ENCODE measurements at places on chromosomes 7 and 10.

DNA sequence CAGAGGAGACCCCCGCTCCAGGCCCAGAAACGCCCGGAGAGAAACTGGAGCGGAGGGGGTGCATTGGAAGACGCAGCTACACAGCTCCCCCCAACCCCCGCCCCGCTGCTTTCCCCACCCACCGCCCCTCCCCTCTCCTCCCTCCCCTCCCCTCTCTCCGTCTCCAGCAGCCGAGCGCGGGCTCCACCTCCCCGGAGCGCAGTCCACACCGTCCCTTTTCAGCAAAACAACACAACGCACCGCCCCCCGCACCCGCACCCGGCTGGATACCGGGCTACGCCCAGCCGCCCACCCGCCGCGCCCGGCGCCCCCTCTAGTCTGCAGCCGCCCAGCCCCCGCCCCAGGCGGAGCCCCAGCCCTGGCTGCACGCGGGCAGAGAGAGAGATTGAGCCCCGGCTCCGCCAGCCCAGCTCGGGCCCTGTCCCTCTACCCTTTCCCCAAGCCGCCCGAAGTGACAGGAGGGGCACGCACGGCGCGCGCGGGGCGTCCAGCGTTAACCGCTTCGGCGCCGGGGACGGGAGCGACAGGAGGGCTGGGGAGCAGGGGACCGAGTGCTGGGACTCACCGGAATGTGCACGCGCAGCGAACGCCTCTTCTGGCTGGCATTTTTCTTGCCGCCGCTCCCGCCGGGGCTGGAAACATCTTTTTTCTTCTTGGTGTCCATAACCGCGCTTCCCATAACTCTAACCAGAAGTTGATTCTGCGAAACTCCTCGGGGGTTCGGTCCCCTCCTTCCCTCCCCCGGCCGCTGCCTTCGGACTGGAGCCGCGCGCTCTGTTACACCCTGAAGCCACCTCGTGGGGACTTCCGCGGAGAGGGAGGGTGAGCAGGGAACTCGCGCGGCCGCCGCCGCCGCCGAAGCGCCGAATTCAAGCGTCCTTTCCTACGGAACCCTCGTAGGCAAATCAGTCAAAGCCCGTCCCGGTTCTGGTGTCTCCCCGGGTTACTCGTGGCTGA is 695 bp downstream of the PRKAG2 start:
- peak; percentile 82 for DNase-seq

DNA sequence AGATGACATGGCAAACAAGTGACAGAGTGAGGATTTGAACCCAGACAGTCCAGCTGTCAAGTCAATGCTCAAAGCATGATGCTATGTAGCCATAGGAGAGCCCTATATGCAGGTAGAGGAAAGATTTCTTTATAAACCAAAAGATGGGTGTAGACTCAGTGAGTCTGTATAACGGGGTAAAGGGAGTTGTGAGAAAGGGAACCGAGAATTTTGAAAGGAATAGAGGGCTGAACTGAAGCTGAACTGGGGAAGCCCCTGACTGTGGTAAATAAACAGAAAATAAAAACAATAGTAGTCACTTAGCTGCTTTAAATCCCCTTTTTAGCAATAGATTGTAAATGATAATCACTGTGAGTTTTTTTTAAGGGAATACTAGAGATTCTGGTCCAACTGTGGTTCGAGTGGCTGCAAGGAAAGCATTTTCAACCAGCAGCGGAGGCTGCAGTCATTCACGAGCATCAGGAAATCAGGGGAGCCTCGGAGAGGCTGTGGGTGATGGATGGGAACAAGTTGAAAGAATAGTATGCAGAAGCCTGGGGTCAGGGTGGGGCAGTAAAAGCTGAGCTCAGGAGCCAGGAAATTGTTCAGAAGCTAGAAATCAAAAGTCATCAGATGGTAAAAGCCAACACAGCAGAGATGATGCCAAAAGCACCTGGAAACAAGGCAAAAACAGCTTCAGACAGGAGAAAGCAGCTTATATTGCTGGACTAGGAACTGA is 393.5 kb downstream of the GFRA1 start:
- no peak for DNase-seq

DNA sequence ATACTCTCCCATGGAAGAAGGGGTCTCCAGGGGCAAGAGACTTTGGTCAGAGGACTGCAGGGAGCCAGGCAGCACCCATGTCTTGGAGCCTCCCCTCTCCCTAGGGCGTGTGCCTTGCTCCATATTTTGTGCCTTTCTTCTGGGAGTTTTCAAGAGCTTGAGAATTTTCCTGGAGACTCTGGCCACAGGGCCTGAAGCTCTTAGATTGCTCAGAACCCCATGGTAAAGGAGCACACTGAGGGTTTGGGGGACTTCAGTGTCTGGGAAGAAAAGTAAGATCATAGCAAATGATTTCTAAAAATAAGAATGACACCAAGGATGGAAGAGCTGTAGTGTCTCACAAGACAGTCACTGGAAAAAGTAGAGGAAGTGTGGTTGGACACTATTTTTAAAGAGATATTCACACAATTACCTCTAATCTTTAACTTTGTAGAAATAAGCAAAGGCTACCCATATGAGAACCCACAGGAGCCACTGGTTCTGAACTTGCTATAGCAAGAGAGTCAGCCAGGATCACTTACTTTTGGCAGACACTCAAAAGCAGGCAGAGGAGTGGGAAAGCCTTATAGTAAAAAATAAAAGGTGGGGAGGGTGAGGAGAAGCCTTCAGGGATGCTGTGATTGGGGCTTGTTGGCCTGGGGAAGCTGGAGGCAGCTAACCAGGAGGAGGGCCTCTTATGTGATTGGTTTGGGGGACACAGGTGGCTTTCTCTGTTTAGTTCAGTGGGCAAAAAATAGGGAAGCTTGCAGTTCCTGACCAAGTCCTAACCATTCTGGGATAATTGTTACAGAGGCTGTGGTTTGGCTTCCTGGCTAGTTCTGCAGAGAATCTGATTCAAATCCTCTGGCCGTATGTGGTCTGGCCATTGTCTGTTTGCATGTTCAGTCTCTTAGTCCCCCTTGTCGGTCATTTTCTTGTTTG is 5.1 kb upstream of the CSGALNACT2 start:
- no peak for DNase-seq

DNA sequence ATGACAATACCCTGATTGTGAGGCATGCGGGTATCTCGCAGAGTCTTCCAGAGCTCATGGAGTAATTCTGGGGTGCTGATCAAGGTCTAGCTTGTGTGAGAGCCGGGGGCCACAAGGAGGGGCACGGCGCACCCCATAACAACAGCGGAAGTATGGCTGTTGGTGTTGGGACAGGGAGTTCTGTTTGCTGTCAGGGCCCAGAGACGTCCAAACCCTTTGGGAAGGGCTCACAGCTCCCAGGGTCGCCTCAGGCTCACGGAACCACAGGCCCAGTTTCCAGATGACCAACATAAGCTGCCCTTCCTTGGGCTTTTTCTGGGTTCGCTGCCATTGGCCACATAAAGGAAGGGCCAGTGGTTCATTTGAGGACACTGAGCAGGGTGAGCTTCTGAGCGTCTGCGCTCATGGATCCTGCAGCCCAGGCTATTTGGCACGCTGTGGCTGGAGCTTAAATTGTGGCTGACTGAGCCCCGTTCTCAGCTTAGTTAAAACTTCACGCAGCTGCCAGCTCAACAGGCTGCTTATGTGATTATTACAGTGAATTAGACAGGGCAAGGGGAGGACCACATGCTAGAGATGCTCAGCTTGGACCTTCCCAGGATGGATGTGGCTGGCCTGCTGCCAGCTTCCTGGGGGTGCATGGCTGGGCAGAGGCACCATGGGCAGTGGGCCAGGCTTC is 92.3 kb downstream of the DNAJB6 start:
- DNase-seq = no peak

GRCh38 chr7:949021-949934 is 5.2 kb downstream of the ADAP1 start:
- DNase-seq = no peak

DNA sequence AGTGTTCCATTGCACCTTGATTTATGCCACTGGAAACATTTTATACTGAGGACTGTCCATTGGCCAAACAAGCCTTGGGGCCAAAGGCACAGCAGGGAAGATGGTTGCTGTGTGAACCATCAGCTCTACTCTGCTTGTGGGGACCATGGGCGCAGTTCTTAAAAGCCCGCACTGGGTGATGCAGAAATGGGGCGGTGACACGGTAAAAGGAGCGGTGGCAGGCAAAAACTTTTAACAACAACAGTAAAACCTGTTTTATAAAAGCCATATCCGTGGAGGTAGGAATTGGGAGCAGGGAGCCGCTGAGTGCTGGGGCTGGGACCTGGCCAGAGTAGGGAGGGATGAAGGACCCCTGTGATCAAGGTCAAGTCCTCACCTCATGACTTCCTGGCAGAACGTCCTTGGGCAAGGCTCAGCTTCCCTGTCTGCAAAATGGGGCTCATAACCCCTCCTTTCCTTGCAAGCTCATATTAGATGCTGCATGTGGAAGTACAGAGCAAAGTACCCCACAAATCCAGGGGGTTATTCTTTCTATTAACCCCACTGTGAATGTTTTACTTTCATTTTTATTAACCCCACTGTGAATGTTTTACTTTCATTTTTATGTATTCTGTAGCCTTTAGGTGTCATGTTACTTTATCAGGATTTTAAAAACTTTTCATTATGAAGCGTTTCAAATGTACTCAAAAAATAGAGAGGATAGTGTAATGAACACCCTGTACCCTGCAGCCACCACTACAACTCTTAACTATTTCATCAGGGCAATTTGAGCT is 78.3 kb downstream of the GRK5 start:
- DNase-seq = peak; percentile 35

- peak; percentile 39 for DNase-seq
Observed at GRCh38 chr10:77036993-77037734, 600.4 kb downstream of the KCNMA1 start.

- no peak for DNase-seq
Observed at GRCh38 chr10:122147663-122148062, 123.4 kb upstream of the BTBD16 start.

Data from common myeloid progenitor, CD34-positive (primary cell).